CD4-positive, alpha-beta T cell (primary cell): ENCODE measurements at places on chromosomes 3 and 15. TPM values are rescaled to one million over a fixed set of nuclear protein-coding genes. Genes with fewer than 3 reads are reported as not detected.

The TRAT1 gene
- 88.8 TPM for total RNA-seq

- no peak for DNase-seq
These were observed 581.9 kb downstream of the AGBL1 start for GRCh38 chr15:86661580-86661979.

DNA sequence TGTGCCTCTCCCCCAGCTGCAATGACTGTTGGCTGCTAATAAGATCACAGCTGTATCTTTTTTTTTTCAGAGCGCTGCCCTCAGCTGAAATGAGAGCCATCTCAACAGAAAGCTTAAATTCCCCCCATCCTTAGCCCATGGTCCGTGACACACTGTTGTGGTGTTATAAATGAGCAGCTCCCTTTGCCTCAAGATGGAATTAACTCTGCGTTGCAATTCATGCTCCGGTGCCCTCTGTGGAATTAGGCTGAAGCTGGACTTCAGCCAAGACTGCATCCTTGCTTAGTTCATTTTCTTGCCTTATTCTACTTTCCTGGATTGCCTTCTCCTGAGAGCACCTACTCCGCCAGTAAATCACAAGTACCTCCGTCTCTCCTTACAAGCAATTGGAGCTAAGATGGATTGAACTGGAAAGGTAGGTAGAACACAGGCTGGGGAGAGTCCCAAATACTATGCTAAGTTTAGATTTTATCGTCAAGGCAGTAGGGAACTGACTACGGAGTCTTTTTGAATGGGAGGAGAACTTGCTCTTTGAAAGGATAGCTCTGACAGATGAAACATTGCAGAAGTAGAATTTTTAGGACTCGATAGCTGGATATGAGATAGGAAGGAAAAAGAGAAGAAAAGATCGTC lies 39.0 kb upstream of the THRB start:
- no peak for DNase-seq

DNA sequence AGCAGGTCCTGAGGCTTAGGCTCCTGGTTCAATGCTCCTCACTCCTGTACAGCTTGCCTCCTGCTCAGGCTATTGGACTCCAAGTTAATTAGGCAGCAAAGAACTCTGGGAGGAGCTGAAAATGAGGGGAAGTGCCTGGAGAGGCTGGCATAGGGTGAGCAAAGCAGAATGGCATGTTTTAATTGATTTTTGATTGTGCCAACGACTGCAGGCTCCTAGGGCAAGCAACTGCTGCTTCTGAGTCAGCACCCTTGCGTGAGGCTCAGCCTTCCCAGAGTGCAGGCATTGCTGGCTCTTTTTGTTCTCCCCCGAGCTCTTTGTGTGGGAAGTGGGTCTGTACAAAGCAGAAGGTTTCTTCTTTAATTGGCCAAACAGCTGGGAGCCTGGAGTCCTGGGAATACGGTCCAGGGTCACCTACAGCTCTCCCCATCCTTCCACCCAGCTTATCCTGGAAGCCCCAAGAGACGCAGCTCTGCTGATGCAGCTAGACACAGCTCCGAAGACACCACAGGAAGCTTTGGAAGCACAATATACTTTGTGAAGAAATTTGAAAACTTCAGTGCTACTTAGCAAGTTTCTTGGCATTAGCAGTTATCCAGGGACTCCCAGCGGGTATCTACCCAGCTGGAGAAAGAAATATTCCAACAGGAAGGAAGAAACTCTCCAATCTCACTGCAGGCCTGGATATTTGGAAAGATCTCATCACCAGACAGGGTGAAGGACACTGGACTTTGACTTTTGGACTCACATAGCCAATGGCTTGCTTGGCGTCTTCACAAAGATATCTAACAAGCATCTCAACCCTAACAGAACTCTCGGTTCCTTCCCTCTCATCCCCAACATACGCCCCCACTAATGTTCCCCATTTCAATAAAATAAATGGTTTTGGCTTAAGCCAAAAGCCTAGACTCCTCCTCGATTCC lies 76.8 kb downstream of the BDH1 start:
- no peak for DNase-seq

DNA sequence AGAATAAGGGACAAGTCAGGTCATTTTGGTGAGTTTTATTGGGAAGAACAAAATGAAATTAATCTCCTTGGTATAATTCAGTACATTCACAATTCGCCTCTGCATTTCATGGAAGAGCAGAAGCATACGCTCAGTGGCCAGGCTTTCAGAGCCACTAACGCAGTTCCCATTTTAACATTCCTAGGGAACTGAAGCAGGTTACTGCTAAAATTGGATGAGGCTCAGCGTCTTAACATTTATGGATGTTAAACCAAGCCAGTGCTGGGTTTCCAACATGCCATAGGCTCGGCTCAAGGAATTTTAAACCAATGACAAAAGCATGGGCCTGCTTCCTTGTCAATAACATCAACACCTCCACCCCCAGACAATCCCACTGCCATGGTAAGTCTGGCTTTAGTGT lies 172.7 kb upstream of the PRICKLE2 start:
- no peak for DNase-seq

DNA sequence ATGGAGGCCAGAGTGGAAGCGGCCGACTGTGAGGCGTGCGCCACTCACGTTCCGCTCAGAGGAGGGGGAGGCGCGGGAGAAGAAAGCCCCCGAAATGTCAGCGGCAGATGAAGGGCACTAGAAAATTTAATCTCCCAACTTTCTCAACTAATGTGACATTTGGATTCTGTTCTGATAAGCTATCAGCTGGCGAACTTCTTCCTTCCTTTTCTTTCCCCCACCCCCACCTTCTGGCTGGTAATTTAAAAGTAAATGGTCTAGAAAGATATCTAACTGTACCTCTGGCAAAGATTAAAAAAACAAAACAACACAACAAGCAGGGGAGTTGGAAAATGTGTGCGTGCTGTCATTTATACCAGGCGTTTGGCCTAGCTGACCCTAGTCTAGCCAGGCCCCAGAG lies 26.4 kb upstream of the TMEM115 start:
- DNase-seq = no peak

GRCh38 chr15:88529021-88529630 lies 17.4 kb downstream of the DET1 start:
- DNase-seq = no peak
